ENCODE measurements at places on chromosomes 4 and X.

DNA sequence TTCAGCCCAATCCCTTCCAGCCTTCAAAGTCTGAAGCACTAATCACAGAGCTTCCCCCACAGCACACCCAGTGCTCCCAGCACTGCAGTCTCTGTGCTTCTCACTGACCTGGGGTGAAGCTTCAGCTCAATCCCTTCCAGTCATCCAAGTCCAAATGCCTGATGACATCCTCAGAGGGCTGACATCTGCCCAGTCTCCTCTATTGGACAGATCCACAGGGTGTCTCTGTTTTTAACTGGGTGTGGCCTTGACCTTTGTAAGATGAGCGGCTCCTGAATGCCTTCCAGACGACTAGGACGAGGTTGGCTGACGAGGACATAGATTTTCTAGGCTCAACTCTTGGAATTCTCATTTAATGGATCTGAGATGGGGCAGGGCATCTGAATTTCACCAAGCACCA, 7.6 kb upstream of the SLC2A9 start:
- no peak for DNase-seq

GRCh38 chr4:142645475-142646108, 200.5 kb downstream of the INPP4B start:
- no peak for DNase-seq

DNA sequence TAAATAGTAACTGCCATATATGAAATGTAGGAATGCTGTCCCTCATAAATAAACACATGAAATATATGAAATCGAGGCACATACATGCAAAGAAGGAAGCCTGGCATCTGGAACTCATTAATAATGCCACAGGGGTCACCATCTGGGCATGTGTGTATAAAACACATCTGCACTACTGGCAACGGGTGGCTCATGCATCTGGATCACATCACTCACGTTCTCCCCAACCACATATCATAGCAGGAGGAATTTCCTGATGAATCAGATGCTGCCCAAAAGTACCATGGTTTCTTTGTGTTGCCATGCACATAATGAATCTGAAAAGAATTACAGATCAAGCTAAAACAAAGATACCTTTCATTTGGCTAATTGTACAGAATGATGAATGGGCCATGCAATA, 28.6 kb downstream of the RNF175 start:
- DNase-seq: no peak

DNA sequence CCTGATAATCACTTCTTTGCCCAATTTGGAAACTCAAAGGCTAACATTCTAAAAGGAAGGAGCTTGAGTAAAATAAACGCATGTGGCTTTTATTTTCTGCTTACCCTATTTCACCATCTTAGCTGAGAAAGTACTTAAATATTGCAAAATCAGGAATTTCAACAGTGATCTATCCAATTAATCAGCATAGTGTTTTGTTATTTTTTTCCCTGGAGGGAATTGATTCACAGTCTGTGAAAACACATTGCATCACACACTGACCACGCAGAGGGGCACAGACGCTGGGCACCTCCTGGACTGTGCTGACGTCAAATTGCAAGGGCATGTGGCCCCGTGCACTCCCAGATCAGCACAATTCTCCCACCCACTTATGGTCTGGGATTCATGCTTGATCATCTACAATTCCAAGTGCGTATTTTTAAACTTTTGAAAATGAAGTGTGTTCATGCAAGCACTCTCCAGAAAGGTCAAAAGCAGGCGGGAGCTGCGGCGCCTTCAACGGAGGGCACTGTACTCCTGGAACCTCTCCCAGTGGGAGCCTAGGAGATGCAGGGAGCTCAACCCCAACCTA, 320.6 kb upstream of the PPARGC1A start:
- DNase-seq: no peak

GRCh38 chr4:41611881-41612871, 74.2 kb downstream of the LIMCH1 start:
- DNase-seq: no peak
